KG1 (cell line): ENCODE measurements at places on chromosomes 7 and 10.

GRCh38 chr10:114506871-114507385, 102.6 kb upstream of the AFAP1L2 start:
- DNase-seq = no peak

DNA sequence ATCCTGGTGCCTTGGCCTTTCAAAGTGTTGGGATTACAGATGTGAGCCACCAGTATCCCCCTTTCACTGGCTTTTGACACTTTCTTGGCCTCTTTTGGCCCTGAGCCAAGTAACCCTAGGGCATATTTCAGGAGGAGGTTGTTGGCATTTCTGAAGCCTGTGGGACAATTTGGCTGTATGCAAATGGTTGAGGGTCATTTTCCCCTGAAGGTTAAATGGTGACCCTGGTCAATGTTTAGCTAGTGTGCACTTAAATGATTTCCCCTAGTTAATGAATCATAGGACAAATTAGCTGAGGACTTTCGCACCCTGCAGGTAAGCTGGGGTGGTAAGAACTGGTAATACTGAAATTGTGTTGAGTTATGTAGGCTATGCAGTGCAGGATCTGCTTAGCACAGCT, 660.5 kb downstream of the LRMDA start:
- DNase-seq = no peak

GRCh38 chr10:38038107-38038931, 27.8 kb downstream of the ZNF33A start:
- DNase-seq = no peak

DNA sequence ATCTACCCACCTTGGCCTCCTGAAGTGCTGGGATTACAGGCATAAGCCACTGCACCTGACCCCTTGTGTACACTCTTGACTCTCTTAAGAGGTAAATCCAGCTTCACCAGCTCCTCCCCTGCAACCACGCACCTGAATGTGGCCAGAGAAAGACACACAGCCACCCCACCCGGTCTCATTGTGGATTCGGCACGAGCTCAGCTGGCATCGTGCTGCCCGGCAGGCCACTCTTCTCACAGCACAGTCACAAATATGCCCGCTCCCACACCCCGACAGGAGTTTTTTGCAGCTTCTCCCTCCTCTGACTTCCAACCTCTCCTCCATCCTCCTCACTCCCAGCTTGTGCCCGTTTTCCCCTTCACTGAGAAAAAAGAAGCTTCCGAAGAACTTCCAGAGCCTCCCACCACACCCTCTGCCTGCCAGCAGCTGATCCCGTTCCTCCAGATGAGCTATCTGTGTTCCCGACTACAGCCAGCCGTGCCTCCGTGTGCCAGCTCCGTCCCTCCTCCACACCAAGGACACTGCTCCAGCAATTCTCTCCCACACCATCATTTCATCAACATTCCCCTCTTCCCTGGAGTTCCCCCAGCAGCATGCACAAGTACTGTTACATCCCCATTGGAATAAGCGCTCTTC, 8.0 kb upstream of the SMARCD3 start:
- DNase-seq = no peak

DNA sequence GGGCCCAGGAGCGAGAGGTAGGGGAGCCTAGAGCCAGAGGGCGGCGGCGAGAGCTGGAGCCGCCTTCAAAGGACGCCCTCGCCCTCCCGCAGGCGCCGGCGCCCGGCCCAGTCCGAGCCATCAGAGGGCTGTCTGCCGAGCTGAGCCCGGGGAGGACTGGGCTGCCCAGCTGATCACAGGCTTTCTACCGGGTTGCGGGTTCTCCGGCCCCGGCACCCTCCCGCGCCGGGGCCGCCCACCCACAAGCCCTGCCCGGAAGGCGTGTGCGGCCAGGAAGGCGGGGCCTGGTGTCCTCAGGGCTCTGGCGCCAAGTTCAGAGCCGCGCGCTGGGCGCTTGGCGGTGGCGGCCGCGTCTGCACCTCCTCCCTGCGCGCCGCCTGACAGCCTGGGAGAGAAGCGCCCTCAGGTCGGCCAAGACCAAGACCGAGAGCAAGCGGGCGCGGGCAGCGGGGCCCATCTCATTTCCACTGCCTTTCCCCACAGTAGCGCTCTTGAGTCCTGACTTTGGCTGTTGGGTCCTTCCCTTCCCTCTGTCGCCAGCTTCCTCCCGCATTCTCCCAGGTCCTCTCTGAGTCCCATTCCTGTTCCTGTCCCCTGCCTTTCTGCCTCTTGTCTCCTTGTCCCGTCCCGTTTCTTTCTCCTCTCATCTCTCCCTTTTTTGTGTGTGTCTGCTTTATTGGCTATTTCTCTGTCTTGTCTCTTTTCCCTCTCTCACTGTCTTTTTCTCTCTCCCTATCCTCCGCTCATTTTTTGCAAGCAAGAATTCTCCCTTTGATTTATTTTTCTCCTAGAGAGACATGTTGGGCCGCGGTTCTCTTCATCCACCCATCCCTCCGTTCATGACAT, 60.6 kb upstream of the MSMB start:
- DNase-seq = peak; percentile 56

DNA sequence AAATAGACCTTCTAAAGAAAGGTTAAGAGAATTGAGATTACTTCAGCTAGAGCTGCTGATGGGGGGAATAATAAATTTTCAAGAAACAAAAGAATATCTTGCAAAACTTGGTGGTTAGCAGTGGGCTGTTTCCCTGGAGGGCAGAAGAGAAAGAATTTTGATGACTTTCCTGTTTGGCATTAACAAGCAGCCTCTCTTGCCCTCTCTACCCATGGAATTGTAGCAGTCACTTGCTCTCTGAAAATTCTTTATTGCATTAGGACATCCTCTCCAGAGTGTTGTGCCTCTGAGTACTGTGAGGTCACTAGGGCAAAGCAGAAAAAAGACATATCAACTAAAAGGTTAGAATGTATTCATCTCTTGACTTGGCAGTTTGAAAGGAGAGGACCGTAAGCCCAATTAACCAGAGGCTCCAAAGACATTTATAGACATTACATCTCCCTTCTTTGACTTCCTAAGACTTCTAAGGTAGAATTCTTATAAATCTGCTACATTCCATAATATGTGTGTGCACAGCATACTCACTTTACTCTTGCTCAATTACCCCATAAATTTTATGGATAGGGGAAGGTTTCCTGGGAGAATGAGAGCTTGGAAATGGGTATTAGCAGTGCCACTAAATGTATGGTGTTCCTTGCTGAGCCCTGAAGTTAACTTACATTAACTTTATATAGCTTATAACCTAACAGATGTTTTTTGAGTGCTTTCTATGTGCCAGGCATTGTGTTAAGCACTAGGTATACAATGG, 215.3 kb downstream of the KIF20B start:
- DNase-seq = no peak

DNA sequence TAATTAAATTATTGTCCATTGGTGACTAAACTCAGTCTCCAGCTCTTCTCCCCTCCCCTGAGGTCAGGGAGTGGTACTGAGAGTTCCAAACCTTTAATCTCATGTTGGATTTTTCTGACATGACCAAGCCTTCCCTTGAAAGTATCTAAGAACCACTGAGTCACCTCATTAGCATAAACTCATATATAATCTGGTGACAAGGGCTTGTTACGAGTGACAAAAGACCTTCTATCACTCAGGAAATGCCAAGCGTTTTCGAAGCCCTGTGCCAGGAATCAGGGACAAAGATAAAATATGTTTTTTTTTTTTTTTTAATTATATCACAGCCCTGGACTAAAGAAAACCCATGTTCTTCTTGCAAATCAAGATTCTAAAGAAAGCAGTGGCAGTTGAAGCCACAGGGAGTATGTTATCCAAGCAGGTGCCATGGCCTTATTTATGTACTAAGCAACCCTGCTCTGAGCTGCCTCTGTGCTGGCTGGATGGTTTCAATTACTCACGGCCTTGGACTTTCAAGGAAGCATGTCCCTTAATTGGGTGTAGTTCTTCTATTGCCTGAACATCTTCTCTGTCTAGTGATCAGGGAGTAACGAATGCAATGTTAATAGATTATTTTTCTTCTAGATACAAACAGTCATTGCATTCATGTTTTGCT, 169.0 kb upstream of the PRKCQ start:
- no peak for DNase-seq

DNA sequence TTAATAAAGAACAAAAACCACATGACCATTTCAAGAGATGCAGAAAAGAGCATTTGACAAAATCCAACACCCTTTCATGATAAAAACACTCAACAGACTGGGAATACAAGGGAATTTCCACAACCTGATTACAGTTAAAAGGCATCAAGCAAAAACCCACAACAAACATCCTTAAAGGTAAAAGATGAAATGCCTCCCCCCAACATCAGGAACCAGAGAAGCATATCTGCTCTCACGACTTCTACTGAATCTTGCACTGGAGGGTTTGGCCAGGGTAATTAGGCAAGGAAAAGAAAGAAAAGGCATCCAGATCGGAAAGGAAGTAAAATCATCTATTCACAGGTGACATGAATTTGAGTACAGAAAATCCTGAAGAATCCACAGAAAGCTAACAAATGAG, 59.5 kb upstream of the SFMBT2 start:
- no peak for DNase-seq

- no peak for DNase-seq
Measured at GRCh38 chr10:99766302-99766681, 16.1 kb upstream of the ABCC2 start.

- no peak for DNase-seq
Measured at GRCh38 chr7:117683430-117684175, 189.6 kb downstream of the CTTNBP2 start.

DNA sequence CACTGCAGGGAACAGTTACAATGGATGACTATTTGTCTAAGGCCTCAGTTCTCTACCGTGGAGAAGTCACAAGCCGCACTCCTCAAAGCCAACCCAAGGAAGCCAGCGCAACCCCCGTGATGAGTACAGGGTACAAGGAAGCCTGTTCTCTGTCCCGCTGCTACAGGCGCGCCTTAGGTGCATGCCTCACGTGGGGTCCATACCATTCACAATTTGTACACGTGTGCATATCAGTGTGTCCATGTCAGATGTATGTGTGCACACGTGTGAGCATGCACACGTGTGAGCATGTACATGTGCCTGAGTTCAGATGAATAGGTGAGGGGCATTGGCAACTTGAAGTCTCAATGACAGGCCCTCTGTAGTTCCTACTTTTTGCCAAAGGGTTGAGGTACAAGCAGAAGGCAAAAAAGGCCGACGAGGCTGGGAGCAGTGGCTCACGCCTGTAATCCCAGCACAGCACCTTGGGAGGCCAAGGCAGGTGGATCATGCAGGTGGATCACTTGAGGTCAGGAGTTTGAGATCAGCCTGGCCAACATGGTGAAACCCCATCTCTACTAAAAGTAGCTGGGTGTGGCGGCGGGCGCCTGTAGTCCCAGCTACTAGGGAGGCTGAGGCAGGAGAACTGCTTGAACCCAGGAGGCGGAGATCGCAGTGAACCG, 62.8 kb downstream of the CTBP2 start:
- DNase-seq = no peak

- DNase-seq = no peak
Measured at GRCh38 chr7:121037957-121038716, 49.6 kb downstream of the CPED1 start.

DNA sequence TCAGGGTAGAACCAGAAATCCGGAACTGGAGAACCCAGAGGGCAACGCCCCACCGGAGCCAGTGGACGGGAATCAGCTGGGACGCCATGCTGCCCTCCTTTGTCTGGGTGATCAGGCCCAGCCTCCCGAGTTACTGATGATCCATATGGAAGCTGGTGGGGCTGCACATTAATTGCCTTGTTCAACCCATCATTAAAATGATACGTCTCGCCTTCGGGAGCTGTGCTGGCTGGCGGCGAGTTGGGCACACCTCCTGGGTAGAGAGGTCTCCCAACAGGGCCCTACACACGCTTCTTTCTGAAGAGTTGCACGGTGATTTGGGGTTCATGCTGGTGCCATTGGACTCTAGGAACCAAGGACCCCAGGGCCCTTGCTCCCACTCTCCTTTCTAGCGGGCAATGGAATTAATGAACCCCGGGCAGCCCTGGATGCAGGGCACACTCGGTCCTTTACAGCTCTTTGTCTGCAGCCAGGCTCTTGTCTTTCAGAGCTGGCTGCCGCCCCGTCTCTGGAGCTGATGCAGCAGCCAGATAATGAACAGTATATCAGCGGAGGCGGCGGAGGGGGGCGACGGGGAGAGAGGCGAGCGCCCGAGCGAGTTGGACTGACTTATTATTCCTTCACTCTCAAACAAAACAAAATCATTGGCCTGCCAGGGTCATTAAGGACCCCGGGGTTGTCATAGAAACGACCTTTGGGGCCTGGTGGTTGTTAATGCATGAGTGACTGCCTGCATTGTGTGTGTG, 412.2 kb upstream of the ZMIZ1 start:
- no peak for DNase-seq

GRCh38 chr10:1242975-1243374, 186.8 kb downstream of the WDR37 start:
- no peak for DNase-seq

DNA sequence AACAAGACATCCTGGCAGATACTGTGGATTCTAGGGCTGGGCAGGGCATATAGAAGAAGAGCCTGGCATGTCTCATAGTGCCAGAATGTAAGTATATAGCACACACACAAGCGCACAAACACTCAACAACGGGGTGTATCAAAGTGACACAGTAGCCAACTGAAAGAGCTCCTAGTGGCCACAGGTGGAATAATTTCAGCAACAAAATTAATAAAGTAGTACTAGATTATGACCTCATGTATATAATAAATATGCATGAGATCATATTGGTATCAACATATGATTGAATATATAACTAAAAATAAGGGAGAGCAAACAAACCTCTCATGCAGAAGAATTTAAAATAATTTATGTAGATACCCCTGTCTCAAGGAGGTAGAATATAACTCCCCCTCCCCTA, 72.4 kb upstream of the CXCL12 start:
- no peak for DNase-seq

DNA sequence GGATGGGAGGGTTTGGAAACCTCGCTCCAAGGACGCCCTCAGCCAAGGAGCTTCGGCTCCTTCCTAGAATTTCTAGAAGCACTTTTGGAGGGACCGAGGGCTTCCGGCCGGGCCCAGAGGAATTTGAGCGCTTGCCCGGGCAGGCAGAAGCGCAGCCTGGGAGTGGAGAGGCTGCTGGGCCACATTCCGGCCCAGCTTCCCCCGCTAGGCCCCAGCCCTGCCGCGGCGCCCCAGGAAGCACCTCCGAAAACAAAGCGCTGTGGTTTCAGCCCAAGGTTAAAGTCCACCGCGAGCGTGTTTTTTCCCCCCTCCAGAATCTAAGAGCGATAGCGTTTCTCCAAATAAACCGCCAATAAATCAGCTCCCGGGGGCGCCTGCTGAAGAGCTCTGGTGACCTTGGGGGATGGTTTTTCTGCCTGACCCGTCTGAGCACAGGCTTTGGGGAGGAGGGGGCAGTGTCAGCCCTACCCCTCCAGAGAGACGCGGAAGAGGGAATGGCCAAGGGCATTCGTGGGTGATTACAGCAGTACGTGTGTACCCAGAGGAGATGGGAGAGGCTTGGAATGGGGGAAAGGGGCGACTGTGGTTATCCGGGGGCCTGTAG, 5.7 kb upstream of the TNRC18 start:
- peak; percentile 56 for DNase-seq

DNA sequence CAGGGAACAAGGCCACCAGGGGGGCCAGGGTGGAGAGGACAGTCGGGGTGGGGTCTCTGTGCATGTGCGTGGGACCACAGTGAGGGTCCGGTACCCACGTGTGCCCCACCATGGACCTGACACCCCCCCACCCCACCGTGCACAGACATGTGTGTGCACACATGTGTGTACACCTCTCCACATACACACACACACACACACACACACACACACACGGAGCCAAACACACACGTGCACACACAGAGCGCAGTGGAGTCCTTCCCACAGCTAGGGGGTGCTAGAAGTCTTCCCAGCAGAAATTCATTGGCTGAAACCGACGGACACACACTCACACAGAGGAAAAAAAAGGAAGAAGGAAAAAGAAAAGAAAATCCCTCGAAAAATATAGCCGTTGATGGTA, 42.8 kb upstream of the GNA12 start:
- peak; percentile 40 for DNase-seq
